ENCODE measurements at places on chromosomes 12 and 14. TPM values are rescaled to one million over a fixed set of nuclear protein-coding genes. Genes with fewer than 3 reads are reported as not detected.

- DNase-seq = no peak
These were observed 341.4 kb downstream of the ADAMTS20 start for GRCh38 chr12:43210485-43211192.

The PAX9 gene
- total RNA-seq = 5.3 TPM

GRCh38 chr14:100775351-100775830, 48.7 kb downstream of the DLK1 start:
- no peak for DNase-seq

The ZC2HC1C gene
- 2.5 TPM for total RNA-seq

The CCDC92 gene
- 49.2 TPM for total RNA-seq

The PTGER2 gene
- total RNA-seq = 8.5 TPM

GRCh38 chr12:121476477-121476876, 76.6 kb downstream of the RNF34 start:
- no peak for DNase-seq

GRCh38 chr12:117063162-117063911, 35.9 kb downstream of the TESC start:
- no peak for DNase-seq

The NEDD1 gene
- 22.2 TPM for total RNA-seq

The TMEM253 gene
- total RNA-seq = 0.62 TPM

GRCh38 chr14:102654298-102654697, 61.8 kb downstream of the RCOR1 start:
- DNase-seq = no peak

DNA sequence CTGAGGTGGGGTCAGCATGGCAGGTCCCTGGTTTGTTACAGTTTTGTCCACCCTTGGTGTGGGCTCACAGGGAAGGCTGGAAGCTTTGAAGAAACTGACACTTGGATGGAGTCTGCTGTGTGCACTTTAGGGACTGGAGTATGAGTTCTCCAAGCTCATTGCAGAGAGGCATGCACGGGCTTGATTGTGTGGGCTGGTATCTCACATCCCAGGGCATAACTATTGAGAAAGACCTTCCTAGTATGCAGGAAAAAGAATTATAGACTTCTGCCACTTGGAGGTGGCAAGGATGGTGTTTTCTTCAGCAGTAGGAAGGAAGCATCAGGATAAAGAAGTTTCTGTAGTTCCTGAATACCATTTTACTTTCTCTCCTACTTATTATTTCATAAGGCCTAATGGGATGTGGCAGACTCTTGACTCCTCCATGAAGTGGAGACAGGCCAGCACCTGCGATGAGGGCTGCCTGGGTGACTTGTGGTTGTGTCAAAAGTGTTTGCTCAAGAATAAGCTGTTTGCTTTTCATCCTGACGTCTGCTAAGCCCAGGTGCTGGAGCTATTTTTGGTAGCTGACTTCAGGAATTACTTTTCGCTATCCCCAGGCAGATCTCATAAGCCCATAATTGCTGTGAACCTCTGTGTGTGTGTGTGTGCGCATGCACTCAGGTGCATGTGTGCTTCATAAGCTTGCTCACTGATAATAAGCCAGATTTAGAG, 125.8 kb downstream of the KTN1 start:
- DNase-seq = no peak

DNA sequence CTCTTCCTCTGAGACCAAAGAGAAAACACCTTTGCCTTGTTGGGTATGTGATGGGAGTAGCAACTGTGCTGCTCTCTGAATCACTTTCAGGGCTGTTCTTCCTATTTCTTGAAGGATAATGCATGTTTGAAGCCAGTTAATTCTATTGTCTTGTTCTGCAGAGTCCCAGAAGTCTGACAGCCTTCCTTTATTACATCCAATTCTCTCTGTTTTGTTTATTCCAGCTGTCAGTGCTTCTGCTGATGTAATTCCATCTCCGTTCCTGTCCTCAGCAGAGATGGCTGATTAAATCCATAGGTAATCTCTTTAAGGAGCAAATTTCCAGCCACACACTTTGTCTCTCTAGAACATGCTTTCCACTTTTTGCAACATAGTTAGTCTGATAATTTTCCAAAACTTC, 59.7 kb downstream of the MGAT4C start:
- DNase-seq = no peak

GRCh38 chr12:46367351-46368029, 5.1 kb downstream of the SLC38A2 start:
- DNase-seq = no peak

- DNase-seq = no peak
These were observed 115.2 kb upstream of the ARHGAP5 start for GRCh38 chr14:31961896-31962295.

The KLHDC1 gene
- total RNA-seq = 20.7 TPM

- DNase-seq = no peak
These were observed 110.2 kb downstream of the VCPKMT start for GRCh38 chr14:50006141-50006540.

The SLC2A14 gene
- total RNA-seq = 7.5 TPM

The DPY19L2 gene
- 28.3 TPM for total RNA-seq

DNA sequence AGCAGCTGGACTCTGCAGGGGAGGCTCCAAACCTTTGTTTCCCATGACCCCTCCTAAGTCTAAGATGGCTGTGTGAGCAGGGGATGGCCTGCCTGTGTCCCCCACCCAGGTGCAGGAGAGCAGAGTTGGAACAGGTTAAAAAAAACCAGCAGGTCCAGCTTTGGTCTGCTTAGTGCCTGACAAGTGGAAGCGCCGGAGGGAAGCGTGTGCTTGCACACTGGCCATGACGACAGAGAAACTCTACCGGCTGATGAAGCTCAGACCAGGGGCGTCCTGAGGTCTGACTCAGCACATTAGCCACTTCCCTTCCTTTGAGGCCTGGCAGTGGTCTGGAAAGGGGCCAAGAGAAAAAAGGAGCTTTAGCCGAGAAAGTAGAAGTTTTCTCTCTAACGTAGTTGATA, 280.1 kb downstream of the VRK1 start:
- peak; percentile 65 for DNase-seq

GRCh38 chr12:11508699-11509098, 113.3 kb upstream of the PRB2 start:
- no peak for DNase-seq

DNA sequence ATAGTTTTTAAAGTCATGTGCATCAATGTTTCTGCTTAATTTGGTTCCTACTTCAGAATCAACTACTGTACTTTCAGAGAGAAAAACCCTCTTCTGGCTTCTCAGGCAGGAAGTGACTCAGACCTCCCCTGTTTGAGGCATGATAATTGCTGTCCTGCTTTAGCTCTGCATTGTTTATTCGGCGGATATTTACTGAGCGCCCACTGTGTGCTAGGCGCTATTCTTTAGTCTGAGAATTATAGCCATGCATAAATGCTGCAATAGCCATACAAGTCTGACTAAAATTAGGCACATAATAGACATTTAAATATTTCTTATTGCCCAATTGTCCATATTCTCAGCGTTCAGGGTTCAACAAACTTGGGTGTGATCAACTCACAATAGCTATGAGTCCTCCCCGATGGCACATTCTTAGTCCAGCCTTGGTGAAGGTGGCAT, 6.1 kb upstream of the AMIGO2 start:
- no peak for DNase-seq

The NRL gene
- total RNA-seq = 2.9 TPM

GRCh38 chr12:10212739-10213131, at the start of gene GABARAPL1:
GABARAPL1 (plus strand) TSS chr12:10212877; CDS start chr12:10213130, 253 bp downstream.
- peak; percentile 93 for DNase-seq

DNA sequence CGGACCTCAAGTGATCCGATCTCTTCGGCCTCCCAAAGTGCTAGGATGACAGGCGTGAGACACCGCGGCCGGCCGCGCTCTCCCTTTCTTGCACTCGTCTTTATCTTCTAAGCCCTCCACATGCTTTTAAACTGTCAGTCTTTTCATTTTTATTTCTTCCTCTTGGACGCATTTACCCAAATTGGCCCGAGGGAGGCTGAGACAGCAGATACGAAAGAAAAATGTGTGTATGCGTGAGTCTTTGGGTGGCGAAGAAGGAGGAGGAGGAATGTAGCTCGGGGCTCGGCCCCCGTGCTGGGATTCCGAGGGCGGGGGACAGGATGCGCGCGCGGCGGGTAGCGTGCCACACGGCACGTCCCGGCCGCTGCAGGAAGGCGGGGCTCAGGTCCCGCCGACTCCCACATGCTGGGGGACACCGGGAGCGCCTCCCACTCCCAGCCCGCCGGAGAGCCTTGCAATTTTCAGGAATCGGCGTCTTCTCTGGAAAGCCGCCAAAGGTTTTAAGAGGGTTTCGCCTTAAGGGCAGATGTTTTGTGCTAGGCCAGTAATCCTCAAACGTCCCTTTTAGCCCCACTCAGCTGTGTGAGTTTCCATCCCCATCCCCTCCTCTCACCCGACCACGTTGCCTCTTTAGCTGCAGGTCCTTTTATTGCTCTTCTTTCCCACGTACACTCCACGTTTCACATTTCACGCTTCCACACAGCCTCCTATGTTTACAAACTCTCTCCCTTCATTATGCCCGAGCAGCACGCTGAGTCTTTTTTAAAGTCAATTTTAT, 34.7 kb upstream of the SLC2A3 start:
- peak; percentile 94 for DNase-seq

- no peak for DNase-seq
These were observed 152.7 kb downstream of the GXYLT1 start for GRCh38 chr12:41992022-41992421.

DNA sequence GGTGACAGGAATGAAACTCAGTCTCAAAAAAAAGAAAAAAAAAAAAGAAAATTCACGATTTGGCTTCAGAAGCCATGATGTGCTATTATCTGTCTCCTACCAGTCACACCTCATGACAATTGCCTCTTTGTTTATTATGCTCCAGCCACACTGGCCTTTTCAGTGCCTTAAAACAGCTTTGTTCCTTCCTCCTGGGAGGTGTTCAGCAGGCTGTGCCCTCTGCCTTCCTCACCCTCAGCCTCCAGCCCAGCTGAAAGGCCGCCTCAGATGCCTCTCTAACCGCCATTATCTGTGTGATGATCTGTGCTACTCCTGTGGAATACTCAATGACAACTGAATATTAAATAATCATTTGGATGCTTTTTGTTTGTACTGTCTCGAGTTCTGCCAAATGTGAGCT, 8.6 kb upstream of the ARPC3 start:
- no peak for DNase-seq

DNA sequence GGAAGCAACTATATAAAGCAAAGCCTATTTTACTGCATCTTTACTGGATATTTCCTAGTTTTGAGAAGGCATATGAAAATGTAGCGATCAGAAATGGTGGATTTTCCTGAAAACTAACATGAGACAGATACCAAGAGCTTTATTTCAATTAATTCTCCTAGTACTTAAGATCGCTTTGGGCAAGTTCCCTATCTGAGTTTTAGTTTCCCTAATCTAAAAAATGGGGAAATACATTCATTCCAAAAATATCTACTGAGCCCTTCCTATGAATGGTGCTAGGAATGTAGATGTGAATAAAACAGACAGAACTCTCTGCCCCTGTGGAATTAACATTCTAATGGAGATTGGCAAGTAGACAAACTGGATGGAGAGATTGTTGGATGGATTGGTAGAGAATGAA, 8.4 kb downstream of the CATSPERB start:
- no peak for DNase-seq

DNA sequence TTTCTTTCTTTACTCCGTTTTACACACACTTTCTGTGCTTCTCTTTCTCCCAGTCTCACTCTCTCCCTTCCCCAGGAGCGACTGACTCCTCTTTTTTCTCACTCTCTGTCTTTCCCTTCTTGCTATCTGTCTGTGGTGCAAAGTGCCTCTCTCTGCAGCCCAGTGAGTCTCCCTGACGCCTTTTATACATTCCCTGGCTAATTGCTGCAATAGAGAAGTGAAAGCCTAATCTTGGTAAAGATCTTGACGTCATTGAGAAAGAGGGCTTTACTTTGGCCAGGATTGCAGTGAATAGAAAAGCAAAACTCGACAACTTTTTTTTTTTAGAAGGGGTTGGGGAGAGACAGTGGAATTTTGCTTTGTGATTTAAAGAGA, 706 bp upstream of the DIO2 start:
- no peak for DNase-seq

GRCh38 chr12:58711974-58712373, 208.3 kb downstream of the LRIG3 start:
- DNase-seq = no peak

The PAWR gene
- 117 TPM for total RNA-seq

DNA sequence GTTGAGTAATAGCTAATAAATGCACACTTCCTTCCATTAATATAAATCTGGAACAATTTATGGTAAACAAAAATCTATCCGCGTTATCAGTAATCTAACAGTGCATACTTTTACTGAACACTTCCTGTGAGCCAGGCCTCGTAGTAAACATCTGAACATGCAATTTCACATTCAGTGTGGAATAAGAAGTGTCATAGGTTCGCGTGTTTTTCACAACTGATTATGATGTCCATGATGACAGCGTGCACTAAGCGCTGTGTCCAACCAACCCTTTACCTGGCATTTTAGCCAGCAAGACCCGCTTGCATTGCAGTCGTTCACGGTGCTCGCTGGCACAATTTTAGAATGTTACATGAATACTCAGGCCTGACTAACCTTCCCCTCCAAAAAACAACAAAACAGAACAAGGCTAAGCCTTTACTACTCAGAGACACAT, 2.1 kb downstream of the PNMA1 start:
- no peak for DNase-seq

The NPAS3 gene
- 14.6 TPM for total RNA-seq

DNA sequence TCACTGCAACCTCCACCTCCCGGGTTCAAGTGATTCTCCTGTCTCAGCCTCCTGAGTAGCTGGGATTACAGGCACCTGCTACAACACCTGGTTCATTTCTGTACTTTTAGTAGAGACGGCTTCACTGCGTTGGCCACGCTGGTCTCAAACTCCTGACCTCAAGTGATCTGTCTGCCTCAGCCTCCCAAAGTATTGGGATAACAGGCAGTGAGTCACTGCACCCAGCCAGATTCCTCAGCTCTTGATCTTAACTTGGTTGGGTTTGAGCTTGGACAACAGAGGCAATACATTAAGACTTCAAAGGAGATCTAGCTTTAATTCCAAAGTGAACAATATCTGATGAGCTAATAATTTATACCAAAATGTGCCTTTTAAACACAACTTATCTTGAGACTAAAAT, 5.6 kb downstream of the DAZAP2 start:
- DNase-seq = no peak

The SERPINA9 gene
- total RNA-seq = not detected

GRCh38 chr14:95184413-95184790, 27.1 kb upstream of the DICER1 start:
- DNase-seq = no peak

DNA sequence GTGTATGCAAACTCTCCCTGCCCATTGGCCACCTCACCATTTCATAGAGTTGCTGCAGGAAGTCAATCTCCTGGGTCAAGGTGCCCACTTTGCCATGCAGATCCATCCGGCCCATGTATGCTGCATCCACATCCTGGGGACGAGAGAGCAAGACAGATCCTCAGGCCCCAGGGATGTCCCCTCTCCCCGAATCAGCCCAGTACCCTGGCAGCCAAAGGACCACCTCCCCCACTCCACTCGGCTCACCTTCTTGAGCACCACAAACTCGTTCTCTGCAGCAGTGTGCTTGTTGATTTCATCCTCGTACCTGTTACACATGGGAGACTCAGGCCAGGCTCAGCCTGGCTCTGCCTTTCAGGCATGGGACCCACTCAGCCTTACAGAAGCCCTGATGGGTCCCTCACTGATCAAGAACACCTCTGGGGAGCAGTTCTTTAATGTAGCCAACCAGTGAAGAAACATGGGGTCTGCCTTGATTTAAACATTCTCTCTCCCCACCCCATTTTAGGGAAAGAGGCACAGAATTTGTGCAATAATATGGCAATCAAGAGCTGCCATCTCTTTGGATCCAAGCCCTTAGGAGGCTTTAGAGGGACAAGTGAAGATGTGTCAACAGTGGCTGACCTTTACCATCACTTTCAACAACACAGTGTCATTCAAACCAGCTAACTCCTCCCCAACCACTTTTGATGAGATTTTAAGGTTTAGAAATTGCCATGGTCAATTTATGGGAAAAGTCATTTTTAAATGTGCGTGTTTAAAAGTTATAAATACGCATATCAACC, 3.9 kb downstream of the KRT79 start:
- no peak for DNase-seq
